NCI-H1930 (cell line): ENCODE measurements at places on chromosomes 2 and 18.

DNA sequence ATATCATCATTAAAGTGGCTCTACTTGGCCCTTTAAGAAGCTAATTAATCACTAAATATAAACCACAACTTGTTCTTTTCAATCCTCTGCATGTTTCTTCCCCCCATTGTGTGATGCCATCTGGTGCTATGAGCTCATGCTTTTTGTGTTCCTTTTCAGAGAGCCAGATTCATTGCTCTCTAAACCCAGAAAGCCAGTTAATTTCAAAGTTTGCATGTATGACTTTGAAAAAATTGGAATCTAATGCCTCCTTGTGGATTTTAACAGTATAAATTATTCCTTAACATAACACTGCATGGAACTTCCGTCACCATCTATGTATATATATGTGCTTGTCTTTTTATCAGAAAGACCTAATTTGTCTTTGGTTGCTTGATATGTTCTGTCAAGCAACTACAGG lies 31.1 kb downstream of the TMEM178A start:
- no peak for DNase-seq

DNA sequence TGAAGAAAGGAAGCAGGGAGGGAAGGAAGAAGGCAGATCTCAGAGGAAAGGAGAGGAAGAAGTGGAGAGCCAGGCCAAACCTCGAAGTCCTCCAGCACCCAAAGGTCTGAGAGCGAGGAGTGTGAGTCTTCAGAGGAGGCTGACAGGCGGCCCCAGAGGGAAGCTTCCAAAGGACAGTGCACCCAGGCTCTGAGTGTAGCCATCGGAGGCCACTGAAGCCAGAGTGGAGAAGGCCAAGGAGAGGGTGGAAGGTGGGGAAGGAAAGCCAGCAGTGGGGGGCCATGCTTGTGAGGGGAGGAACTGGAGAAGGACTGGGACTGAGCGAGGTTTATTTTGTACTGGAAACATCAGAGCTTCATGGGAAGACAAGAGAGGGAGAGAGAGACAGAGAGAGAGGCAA lies 6.0 kb downstream of the ATP6V1B1 start:
- no peak for DNase-seq

GRCh38 chr2:43157506-43158246 lies 68.7 kb downstream of the ZFP36L2 start:
- no peak for DNase-seq

DNA sequence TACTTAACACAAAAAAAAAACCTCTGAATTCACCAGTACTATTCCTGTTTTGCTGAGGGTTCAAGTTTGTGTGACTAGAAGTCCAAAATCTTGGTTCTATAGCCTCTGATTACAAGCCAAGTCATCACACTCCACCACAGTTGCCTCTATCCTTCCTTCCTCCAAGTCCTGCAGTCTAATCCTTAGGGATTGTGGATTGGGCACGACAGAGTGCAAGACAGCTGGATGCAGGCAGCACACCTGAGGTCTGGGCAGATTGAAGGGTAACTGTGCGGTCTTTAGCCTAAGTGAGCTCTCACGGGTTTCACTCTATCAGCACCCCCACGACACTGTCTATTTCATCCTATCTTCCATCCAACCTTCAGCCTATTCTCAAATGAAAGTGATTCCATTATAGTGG lies 299.4 kb upstream of the ID2 start:
- DNase-seq: no peak

DNA sequence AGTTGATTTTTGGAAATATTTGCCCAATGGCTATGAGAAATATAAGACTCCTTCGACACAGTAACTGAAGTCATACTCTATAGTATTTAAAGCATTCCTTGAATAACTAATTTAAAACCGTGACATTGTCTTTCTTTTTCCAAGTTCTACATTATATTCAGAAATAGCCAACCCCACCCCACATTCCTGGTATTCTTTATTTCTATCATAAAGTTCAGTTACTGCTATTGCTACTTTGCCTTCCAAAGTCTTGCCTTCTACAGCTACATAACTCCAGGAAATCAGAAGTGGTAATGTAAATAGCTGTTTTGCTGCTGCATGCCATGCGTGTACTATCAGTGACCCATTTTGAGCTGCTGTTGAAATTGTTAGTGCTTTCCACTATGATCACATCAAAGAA lies 45.1 kb upstream of the SETBP1 start:
- no peak for DNase-seq

DNA sequence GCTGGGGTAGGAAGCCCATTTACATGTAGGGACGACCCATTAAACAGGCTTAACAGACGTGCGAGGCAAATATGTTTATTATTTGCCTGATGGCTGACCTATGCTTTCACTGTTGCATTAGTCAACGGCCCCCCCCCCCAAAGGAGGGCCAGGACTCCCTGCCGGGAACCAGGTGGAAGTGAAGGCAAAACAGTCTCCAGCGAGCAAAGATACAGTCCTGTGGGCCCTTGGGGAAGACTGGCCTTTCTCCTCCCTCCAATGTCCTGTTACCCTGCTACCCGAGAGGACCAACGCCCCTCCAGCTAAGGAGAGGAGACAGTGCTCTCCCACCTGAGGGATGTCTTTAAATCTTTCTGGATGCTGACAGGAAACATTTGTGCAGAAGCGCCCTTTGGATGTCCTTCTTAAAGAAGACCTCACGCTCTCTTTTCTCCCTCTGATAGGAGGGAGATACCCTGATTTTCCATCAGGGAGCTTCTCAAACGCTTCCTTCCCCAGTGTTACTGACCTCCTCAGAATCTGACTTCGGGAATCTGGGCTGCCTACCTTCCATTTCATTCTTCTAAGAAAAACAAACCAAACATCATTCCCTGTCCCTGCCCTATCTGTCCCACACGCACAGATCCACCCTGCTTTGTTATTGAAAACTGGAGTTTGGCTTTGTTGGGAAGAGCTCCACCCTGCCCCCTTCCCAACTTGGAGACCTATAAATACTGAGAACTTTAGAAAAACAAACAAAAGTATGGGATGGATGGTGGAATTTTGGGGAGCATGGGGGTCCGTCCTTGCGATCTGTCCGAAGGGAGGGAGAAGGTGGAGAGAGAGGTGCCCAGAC lies 135.9 kb upstream of the SIX3 start:
- DNase-seq: peak; percentile 38

GRCh38 chr2:80126596-80127189 lies 177.9 kb downstream of the LRRTM1 start:
- DNase-seq: no peak

DNA sequence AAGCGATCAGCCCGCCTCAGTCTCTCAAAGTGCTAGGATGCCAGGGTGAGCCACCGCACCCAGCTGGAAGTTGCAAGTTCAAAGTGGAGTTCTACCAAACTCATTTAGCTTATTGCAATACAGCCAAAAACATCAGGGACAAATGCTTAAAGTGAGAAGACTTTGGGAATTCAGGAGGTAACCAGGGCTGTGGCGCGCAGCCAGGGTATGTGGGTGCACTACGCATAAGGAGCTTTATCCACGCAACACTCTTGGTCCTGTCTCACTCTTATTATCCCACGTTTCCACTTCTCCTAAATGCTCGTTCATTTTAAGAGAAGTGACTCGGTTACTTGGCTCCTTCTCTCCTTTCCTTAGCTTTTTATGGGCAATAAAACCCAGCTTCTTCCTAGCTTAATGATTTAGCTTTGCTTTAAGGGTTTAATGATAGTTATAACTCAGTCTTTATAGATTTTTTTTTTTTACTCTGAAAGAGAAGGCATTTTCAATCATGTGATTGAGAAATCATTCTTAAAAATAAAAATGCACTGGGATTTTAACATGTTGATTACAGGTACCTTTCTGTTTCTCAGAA lies 199.8 kb downstream of the KCNE4 start:
- no peak for DNase-seq

DNA sequence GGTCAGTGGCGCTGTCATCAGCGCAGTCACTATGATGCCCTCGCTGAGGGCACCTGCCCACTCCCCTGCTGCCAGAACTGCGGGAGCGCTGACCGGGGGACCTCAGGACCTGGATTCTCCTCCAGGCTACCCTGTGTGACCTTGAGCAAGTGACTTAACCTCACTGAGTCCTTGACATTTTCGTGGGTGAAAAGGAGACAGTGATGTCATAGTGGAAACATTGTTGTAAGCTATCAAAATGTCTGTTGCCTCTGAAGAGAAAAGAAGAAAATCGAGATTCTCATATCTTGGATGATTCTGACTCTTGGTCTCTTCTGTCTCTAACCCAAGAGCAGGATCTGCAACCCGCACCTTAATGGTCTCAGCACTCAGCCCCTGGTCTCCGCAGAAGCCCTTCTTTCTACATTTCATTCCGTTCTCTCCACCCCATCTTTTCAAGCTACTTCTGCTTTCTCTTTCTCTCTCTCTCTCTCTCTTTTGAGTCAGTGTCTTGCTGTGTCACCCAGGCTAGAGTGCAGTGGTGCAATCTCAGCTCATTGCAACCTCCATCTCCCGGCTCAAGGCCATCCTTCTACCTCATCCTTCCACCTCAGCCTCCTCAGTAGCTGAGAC lies 978 bp upstream of the TUBA4A start:
- no peak for DNase-seq

DNA sequence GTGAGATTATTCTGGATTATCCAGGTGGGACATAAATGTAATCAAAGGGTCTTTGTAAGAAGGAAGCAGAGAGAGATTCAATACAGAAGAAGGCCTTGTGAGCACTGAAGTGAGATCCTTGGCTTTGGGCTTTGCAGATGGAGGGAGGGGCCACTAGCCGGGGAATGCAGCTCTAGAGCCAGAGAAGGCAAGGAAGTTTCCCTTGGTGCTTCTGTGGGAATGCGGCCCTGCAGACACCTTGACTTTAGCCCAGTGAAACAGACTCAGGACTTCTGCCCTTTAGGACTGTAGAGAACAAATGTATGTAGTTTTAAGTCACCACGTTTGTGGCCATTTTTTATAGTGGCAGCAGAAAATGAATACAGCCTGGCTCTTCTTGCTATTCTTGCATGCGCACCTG lies 8.1 kb downstream of the NEU2 start:
- DNase-seq: no peak

GRCh38 chr2:84925336-84925723 lies 19.9 kb downstream of the TMSB10 start:
- DNase-seq: no peak

GRCh38 chr2:65098741-65099140 lies 31.2 kb downstream of the RAB1A start:
- no peak for DNase-seq

DNA sequence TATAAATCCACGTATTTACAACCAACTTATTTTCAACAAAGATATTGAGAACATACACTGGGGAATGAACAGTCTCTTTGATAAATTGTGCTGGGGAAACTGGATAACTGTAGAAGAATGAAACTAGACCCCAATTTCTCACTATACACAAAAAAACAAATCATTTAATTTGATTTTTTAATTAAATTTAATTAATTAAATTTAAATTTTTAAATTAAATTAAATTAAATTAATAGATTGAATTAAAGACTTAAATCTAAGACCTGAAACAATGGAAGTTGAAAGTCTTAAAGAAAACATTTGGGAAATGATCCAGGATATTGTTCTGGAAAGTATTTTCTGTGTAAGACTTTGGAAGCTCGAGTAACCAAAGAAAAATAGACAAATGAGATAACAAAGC lies 301.4 kb downstream of the GALNT13 start:
- DNase-seq: no peak

GRCh38 chr2:120134263-120134662 lies 88.9 kb downstream of the TMEM185B start:
- no peak for DNase-seq

DNA sequence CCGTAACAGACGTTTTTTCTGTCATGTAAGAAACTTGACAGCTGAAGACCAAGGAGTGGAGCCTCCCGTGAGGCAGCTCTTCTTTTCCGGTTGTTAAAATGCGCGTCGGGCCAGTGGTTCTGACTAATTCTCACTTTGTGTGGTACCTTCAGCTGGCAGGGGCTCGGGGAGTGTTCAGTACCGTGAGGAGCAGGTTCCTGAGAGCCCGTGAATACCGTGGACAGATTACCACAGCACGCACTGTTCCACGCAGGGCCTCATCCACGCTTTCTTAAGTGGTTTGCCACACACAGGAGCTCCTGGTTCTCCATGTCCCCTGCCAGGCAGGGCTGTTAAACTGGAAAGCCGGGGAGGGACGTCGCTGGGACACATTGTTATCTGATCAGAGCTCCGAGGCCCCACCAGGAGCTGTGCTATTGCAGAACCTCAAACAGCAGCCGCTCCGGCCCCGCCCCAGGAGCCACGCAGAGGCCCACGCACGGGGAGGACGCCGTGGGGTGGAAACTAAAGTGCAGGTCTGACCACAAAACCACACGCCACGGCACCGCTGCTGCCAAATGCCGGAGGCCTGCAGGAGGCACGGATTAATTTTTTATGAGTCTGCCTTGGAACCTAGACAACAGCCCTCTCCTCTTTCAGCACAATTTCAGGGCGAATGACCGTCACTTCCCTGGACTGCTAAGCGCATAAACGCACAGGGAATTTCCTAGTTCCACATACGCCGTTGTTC lies 43.3 kb downstream of the NFATC1 start:
- no peak for DNase-seq

- no peak for DNase-seq
These were observed 79.5 kb upstream of the OTOF start for GRCh38 chr2:26557244-26557925.

- no peak for DNase-seq
These were observed 79.8 kb downstream of the MOGAT1 start for GRCh38 chr2:222751238-222751637.

DNA sequence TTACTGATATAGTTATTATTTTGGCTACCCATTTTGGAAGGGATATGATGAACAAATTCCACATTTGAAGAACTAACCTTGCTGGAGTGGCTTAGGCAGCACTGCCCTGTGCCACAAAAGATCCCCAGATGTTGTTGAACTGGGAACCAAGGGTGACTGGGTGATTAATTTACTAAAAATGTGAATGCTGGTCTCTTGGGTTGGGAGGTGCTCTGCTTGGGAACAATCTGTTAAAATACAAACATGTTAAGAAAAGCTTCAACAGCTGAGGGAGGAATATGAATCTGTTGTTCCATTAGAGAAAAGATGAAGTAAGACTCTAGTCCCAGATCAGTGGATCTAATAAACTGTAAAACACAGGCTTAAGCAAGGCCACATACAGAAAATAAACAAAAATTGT lies 1860.1 kb downstream of the SUCLG1 start:
- no peak for DNase-seq

GRCh38 chr2:120218181-120218580 lies 5.0 kb downstream of the TMEM185B start:
- DNase-seq: no peak

DNA sequence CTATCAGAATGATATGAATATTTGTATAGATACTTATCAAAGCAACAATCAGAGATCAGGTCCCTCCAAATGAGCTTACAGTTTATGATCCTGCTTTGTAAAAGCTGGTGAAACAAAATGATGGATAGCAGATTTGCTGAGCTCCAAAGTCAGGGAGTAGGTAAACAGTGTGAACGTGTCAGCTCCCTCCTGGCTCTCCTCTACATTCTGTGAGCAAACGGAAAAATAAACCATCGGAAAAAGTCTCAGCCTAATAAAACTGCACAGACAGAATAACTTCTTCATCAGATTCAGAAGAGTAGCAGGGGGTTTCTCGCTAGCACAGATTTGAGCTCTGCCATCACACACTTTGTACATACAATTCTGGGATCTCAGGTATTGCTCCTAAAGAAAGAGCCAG lies 51.3 kb downstream of the BCL11A start:
- DNase-seq: no peak

- peak; percentile 17 for DNase-seq
These were observed 111.6 kb downstream of the AGAP1 start for GRCh38 chr2:235605312-235606003.

- DNase-seq: no peak
These were observed 15.8 kb downstream of the C18orf63 start for GRCh38 chr18:74331404-74331803.

- no peak for DNase-seq
These were observed 52.3 kb downstream of the C18orf63 start for GRCh38 chr18:74367905-74368304.
